Fibroblast of skin of left quadriceps (primary cell): ENCODE measurements at places on chromosomes 4 and X.

GRCh38 chr4:89835413-89835812 is 1.5 kb downstream of the SNCA start:
- no peak for DNase-seq

GRCh38 chr4:177528620-177529019 is 86.4 kb upstream of the AGA start:
- no peak for DNase-seq

- DNase-seq, result no peak
Measured at GRCh38 chrX:5236096-5236495, 992.6 kb downstream of the NLGN4X start.

GRCh38 chr4:108224611-108225053 is 55.9 kb upstream of the LEF1 start:
- DNase-seq, result no peak

DNA sequence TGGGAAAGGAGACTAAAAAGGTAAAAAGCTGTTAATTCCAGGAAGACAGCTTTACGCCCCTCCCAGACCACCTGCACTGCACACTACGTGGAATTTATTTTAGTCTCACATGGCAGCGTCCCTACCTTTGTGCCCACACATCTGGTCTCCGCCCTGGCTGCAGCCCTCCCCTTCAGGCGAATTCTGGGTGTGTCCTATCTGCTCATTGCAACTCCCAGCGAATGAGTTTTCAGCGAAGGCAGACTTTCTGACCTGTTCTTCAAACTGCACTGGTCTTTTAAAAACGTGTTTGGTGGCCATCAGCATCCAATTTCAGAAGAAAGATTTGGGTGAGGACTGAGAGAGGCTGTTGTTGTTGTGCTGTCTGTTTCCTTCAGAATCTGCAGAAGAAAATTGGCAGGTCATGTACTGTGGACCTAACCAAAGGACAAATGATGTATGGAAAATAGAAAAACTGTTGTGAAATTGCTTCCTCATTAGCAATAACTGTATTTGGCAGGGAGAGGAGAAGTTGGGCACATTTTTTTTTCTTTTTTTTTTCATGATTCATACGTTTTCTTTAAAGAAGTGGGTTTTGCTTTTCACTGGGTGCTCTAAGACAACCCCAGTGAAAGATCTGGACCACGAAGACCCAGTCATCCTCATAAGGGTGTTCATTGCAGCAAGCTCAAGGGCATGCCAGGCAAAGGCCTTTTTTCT is 4.2 kb downstream of the TLR8 start:
- DNase-seq, result no peak

DNA sequence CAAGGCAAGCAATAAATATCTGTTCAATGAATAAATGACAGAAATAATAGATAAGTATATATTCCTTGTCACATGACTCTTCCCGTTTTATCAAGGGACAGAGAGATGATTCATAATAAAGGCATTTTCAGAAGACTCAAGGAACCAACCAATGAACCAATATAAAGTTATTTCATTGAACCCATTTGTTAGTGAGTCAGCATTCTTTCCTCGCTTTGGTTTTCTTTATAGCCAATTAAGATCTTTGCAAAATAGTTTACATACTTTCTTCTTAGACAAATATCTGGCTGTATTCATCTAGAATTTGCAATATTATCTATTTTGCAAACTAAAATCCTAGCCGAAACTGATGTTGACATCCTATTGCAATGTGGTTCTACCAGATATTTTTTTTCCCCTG is 269.4 kb downstream of the IL15 start:
- DNase-seq, result peak; percentile 89

GRCh38 chr4:122163767-122164166 is 11.6 kb downstream of the BLTP1 start:
- no peak for DNase-seq

DNA sequence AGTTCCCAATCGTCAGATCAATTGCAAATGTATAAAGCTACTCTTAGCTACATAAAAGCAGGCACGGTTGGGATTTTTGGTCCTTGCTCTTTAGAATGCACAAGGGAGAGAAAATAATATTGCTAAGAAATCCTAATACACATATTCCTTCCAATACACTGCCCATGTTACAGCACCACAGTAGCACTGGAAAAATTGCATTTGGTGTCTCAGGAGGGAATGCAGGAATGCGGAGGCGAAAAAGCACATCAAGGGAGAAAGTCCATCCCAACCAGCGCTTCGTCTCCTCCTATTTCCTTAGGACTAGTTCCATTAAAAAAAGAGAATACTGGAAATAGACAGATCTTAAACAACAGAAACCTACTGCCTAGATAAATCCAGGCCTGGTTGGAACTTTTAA is 23.9 kb downstream of the ADGRA3 start:
- DNase-seq, result no peak

DNA sequence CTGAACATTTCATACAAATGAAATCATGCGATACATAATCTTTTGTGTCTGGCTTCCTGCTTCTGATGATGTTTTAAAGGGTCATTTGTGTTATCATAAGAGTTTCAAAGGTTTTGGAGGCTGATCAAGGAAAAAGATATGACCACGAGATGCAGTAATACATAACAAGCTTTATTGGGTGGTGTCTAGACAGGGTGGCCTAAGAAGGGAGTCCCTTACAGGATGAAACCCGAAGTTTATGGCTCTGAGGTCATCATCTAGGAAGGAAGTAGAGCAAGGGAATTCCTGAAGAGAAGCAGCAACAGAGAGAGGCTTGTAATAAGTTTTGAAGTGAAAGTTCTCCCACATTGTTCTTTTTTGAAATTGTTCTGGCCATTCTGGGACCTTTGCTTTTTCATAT is 40.8 kb upstream of the SOD3 start:
- DNase-seq, result no peak

DNA sequence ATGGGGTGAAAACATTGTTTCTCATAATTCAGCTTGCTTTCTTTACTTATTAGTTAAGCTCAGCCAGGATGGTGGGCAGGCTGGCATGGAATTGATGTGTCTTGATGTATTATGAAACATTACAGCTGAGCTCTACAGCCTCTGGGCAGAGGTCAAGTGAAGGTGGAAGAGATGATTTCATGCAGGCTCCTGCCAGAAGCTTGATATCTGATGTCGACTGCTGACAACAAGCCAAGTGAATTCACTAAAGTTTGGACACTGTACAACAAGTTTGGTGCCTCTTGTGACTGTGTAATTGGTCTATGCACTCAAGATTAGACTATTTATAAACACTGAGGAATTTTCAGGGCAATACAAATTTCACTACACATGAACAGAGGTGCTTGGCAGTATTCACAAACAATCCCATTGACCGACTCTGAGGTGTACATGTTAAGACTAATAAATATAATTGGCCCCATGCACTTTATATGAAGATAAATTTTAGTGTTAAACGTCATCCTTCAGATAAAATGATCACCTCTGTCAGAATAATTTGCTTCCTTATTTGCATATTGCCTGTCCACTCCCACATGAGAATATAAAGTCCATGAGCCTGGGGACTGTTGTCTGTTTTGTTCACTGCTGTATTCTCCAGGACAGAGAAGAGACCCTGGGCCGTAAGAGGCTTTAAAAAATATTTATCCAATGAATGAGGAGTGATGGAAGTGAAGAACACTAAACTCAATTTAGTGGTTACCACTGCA is 612.2 kb downstream of the IQCM start:
- no peak for DNase-seq

- DNase-seq, result no peak
Measured at GRCh38 chr4:74893171-74893570, 39.7 kb upstream of the PARM1 start.

GRCh38 chr4:80434238-80434637 is 98.7 kb downstream of the CFAP299 start:
- DNase-seq, result no peak

GRCh38 chr4:46594661-46595060 is 204.7 kb upstream of the GABRA2 start:
- no peak for DNase-seq

DNA sequence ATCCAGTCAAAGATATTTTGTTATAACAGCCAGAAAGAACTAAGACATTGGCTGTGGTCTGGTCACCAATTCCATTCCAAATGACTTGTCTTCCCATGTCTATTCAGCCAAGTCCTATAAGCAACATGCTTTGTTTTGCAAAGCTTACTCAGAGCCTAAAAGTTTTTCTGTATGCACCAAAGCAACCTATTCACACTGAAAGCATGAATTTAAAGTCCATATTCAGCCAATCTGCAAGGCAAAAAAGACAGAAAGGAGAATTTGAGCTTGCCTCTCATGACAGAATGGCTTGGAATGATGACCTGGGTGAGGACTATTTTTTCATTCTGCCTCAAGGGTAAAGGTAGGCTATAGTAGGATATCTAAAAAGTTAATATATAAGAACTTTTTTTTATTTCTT is 323.2 kb upstream of the NOCT start:
- DNase-seq, result no peak

- DNase-seq, result no peak
Measured at GRCh38 chrX:7447801-7448499, 300.0 kb upstream of the PUDP start.

GRCh38 chr4:2800691-2801596 is 8.1 kb downstream of the SH3BP2 start:
- peak; percentile 27 for DNase-seq

DNA sequence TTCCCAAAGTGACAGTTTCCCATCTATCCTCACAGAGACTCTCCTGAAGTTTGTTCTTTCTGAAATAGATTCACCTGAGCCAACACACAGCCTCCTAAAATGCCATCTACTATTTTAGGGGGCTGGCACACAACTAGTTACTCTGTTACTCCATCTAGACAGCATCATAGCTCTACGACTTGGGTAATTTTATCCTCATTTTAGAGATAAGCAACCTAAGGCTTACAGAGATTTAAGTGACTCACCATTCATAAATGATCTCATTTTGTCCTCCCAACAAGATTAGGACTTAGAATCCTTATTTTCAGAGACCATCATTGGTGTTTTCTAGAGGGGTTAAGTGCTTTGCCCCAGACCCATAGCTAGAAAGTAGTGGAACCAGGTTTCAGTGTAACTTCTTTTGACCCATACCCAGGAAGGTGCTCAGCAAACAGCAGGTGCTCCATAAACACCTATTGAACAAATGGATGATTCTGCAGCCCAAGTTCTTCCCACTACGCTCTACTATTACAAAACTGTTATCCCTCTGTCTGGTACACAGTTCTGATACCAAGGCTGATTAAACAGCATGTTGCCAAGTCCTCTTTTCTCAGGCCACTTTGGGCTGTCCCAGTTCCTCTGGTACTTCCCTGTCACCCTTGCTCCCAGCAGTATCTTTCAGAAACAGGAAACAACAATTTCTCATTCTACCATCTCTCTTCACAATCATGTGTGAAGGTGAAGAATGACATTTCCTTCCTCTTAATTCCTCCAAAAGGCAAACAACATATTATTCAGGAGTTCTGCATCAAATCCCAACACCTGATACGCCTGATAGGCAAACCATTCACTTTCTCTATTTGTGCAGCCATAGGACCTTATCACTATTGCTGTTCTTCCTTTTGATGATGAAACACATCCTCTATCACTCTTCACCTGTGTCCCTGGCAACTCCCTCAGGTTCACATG is 304.7 kb upstream of the TAPT1 start:
- no peak for DNase-seq

GRCh38 chr4:84968925-84969324 is 2.4 kb upstream of the WDFY3 start:
- DNase-seq, result no peak

- DNase-seq, result no peak
Measured at GRCh38 chr4:135144498-135144897, 942.9 kb upstream of the PABPC4L start.

DNA sequence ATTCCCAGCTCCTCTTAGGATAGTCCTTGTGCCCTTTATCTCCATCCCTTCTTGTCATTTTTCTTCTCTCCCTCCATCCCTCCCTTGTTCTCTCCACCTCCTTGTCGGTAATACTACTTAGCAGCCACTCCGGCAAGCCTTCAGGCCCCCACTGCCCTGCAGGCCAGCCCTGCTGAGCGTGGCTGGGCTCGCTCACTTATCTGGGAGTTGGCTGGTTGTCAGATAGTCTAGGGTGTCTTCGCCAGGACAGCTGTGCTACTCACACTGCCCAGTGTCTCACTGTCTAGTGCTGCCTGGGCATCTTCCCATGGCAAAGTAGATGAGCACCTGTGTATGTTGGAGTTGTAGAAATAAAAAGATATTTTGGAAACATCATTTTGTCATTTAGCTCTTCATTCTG is 75.0 kb downstream of the STK32B start:
- DNase-seq, result no peak

- DNase-seq, result peak; percentile 37
Measured at GRCh38 chr4:94668724-94669123, 89.0 kb upstream of the BMPR1B start.
